Stimulated activated CD4-positive, alpha-beta T cell treated with anti-CD3 and anti-CD28 coated beads, TNF-alpha, amount 100 ng/mL, for 24 hours (primary cell): ENCODE measurements at places on chromosomes 16 and 17.
A peak's percentile ranks its signal among the peaks of the same experiment; 100 is the strongest.

- no peak for DNase-seq
Measured at GRCh38 chr17:1484676-1485422, 7.6 kb downstream of the MYO1C start.

GRCh38 chr17:80034791-80035686 is 633 bp downstream of the TBC1D16 start:
- DNase-seq, result no peak

GRCh38 chr17:62093188-62094155 is 28.4 kb upstream of the MED13 start:
- DNase-seq, result no peak

DNA sequence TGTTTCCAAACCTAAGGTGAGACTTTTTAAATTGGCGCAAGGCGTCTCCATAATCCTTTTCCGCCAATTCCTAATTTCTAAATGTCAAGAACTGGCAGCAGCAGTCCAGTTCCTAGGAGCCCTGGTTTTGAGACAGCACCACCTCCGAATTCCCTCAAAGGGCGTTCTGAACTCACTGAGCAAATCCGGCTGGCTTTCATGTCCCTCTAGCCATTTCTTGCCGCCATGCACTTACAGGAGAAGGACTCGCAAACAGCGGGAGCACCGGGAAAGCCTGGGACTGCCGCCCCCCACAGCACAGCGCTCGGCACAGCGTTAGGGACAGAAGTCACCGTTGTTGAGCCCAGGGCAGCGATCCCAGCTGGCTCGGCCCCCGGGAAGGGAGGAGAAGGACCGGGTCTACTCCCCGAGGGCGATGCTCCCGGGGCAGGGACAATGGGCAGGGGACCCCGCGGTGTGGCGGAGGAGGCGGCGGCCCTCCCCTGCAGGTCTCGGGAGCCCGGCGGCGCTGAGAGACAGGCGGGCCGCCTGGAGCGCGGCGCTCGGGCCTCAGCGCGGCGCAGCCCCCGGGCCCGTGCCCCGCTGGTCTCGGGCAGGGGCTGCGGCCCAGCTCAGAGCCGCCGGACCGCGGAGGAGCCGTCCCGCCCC is 545 bp downstream of the ARHGAP17 start:
- DNase-seq, result peak; percentile 16

DNA sequence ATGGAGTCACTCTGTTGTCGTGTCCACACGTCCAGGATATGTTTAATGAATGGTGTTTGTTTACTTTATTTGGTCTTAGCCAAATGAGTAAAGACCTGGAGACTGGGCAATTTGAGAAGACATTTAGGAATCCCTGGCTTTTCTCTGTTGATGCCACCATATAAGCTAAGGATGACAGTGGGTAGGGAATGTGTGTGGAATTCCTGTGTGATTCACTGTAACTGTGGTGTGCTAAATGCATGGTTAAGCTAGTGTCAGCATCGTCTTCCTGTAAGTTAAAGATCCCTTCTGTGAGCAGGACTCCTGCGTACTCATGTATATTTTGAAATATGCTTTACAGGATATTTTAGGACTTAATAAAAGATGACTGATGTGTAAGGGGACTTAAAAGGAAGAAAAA is 26.4 kb downstream of the GOSR1 start:
- DNase-seq, result no peak

- no peak for DNase-seq
Measured at GRCh38 chr16:56966093-56966475, 4.3 kb downstream of the CETP start.
